ENCODE measurements at places on chromosomes 2 and 18.

- DNase-seq = no peak
Observed at GRCh38 chr2:106356291-106356690, 111.9 kb downstream of the RGPD3 start.

GRCh38 chr2:132915812-132916549, 246.0 kb upstream of the LYPD1 start:
- DNase-seq = no peak

- no peak for DNase-seq
Observed at GRCh38 chr2:235573331-235574221, 79.7 kb downstream of the AGAP1 start.

DNA sequence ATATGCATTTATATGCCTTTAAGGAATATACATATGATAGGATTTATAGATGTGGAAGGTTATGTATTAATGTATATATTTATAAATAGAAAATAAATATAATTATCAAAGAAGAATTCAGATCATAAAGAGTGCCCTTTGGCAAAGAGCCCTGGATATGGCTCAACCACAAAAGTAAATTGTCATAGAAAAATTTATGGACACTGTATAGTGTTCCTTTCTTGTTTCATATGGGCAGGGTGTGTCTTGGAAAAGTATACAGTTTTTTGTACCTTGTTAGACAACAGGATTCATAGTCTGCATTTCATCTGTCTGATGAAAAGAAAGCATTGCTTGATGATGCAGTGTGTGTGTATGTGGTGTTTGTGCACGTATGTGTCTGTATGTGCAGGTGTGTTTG, 2.9 kb downstream of the UGT1A7 start:
- no peak for DNase-seq

- no peak for DNase-seq
Observed at GRCh38 chr2:133948610-133949290, 305.1 kb upstream of the MGAT5 start.

GRCh38 chr2:12818416-12819102, 101.8 kb downstream of the TRIB2 start:
- no peak for DNase-seq

GRCh38 chr18:9135081-9135911, 1.3 kb upstream of the ANKRD12 start:
- DNase-seq = no peak

DNA sequence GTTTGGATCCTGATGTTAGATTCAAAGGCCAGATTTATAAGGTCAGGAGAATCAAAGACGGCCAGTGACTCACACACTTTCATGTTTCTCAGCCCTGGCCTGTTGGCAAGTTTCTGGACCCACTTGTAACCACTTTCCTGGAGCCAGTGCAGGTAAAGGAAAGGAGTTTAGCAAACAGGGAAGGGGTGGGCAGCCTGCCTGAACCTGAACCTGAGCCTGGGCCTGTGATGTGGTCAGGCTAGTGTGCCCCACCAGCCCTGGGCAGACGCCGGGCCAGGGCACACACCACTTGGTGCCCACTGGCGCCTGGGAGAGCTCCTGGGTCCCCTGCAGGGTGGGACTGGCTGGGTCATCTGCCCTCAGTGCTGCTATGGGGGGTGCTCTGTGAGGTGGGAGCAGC, 100.5 kb upstream of the SPRED2 start:
- DNase-seq = no peak

- DNase-seq = no peak
Observed at GRCh38 chr2:156088587-156088986, 243.9 kb downstream of the NR4A2 start.

- DNase-seq = no peak
Observed at GRCh38 chr2:219991116-219991515, 363.7 kb downstream of the SLC4A3 start.

DNA sequence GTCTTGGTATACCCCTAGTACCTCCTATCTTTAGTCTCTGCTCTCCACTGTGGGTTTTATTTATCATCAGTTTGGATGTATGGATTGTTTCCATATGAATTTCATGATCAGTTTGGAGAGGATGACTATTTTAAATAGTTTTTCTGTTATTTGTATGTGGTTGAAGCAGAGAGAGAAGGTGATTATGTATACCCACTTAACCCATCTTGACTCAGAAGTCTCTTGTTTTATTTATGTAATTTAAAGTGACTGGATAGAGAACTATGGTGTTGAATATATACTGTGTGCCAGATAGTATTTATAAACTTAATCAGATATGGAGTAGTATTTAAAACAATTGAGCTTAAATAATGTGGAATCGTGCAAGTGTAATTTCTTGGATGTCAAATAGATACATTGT, 39.9 kb downstream of the SMAD4 start:
- no peak for DNase-seq

DNA sequence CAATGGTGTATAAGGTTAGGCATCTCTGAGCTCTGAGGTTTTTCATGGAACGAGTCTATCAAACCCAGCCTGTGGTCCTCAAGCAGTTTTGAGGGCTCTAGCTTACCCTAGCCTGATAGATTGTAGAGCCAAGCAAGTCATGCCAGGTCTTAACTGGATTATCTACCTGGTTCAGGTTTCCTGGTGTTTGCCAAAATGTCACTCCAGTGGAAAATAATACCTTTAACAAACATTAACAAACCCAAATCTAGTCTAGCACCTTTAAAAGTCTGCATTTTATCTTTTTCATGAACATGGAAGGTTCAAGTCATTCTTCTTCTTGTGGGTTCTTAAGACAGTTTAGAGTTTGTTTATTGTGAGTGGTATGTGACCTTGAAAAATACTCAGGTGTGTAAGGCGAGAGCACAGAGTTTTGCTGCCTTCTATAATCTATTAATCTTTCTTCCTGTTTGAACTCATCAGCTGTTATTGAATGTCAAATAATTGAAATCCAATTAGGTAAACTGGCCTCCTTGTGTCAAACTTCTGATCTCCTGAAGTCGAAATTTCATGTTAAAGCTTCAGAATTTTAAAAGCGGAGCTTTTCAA, 13.4 kb upstream of the ADGRF3 start:
- DNase-seq = no peak

DNA sequence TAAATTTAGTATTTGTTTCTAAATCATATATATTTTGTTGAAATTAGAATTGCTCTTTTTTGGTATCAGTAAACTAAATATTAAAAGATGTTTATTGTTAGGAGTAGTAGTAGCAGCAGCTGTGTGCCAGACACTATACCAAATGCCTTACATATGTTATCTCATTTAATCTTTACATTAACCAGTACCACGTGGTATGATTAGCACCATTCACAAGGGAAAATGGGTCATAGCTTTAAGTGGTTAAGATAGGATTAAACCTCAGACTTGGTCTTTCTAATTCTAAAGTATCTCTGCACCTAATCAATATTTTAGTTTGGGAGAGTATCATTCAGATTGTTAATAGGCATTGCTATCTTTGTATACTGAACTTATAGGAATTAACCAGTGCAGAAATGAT, 29.0 kb downstream of the PSMD14 start:
- no peak for DNase-seq

GRCh38 chr2:64784168-64785061, 130.7 kb upstream of the SERTAD2 start:
- DNase-seq = no peak

GRCh38 chr2:226782092-226782713, 17.4 kb downstream of the IRS1 start:
- DNase-seq = no peak

DNA sequence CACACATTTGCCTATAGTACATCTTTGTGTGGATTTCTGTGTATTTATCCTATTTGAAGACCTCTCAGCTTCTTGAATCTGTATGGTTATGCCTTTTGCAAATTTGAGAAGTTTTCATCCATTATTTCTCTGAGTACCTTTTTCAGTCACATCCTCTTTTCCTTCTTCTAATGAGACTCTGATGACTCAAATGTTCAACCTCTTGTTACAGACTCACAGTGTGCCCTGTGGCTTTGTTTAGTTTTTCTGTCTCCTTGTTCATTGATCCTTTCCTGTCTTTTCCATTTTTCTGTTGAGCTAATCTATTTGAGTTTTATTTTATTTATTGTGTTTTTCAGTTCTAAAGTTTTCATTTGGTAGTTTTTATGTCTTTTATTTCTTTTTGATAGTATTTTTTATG, 87.0 kb upstream of the LRP1B start:
- no peak for DNase-seq

GRCh38 chr2:235845245-235845644, 322.9 kb downstream of the GBX2 start:
- no peak for DNase-seq

All from C1 segment of cervical spinal cord (tissue), 14 donors.